ENCODE measurements at places on chromosomes 1 and 21.

- DNase-seq, result no peak
These were observed 2.9 kb upstream of the KIF17 start for GRCh38 chr1:20720631-20721091.

DNA sequence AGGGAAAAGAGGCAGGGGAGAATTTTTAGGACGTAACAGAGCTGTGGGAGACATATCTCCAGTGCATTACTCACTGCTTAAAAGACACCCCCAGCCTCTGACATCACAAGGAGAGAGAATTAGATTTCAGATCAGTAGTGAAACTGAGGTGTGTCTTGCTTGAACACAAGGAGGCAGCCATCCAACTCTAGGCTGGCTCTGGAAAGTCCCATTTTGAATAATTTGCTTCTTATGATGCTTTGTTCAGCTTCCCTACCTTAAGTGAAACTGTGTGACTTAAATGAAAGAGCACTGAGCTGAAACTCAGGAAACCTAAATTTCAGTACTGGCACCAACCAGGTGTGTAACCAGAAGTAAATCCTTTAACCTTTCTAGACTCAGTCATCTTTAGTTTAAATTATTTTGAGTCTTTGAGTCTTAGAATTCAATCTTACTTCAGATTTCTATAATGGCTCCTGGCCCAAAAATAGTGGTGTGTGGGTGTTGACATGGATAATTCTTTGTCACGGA, 251.6 kb upstream of the SGIP1 start:
- DNase-seq, result peak; percentile 23

DNA sequence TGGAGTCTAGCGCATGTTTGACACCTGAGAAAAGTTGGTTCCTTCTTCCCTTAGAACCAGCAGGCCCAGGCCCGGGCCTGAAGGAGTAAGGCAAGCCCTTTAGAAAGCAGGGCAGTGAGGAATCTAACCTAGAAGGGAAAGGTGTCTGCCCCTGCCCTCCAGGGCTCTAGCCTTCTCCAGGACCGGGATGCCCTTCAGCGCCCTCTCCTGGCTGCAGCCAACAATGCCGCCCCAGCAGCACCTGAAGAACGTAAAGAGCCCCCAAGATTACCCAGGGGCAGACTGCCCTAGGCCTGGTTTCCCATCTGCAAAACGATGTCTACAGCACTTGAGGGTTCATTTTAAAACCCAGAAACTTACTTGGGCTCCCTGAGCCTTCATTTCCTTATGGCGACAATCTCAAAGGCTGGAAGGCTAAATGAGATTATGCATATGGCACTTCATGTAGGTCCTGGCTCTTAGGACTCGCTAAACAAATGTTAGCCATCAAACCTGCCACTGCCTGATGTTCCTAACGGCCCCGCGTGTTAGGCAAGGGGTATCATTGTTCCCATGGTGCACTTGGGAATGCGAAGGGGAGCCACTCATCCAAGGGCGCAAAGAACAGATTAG, 106.7 kb upstream of the KLHDC7A start:
- DNase-seq, result peak; percentile 11

DNA sequence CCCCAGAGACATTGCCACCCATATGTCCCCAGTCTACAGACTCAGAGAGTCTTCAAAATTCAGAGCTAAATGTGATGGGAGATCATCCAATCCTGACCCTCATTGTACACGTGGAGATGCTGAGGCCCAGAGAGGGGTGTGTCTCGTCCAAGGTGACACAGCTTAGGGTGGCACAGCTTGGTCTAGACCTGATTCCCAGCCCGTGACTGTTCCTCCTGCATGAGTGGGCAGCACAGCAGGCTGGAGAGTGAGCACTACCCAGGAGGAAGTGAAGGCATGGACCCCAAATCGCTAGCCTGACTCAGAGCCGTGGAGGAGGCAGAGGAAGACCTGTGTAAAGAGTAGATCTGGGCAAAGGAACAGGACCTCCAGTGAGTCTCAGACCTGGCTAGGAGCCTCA, 16.4 kb downstream of the S100A7 start:
- no peak for DNase-seq

DNA sequence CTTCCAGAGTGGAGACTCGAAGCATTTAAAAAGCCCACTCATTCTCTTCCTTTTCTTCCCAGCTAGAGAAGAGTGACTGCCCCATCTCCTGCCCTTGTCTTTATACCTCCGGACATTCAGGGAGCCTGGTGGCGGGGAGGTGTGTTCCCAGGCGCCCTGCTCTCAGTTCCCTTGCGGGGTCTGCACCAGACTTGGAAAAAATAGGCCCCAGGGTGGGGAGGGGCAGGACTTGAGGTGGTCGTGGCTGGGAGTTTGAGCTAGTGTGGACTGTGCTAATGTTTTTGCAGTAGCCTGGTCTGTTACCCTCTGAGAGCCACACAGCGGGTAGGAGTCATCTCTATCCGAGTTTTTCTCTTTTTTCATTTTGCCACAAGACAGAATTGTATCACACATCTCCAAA, 139.1 kb downstream of the PEX14 start:
- DNase-seq, result no peak

GRCh38 chr1:247494767-247495166, 36.9 kb upstream of the OR2B11 start:
- DNase-seq, result peak; percentile 85

DNA sequence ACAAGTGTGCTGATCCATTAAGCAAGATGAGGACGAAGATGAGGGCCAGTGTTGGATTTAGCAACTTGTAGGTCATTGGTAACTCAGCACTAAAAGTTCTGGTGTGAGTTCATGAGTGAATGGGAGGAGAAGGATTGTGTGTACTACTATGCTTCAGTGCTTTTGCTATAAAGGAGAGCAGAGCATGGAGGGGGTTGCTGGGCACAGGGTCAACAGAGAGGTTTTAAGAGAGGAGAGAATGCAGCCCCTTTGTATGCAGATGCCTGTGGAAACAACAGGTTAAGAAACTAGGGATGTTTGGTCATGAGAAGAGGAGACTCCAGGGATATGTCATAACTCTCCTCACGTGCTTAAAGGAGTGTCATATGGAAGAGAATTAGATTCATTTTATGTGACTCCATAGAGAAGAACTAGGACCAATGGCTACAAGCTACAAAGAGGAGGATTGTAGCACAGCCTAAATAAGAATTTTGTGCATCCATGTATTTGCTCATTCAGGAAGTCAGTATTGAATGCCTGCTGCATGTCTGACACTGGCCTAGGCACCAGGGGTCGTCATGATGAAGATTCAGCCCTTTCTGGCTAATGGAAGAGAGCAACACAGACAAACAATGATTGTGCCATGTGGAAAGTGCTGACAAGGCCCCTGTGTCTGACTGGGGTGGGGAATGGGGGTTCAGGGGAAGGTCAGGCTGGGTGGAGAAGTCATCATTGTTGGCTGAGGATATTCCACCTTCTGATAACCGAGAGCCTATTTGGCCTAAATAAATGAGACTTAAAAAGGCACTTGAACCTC, 53.5 kb downstream of the KIRREL1 start:
- DNase-seq, result no peak

DNA sequence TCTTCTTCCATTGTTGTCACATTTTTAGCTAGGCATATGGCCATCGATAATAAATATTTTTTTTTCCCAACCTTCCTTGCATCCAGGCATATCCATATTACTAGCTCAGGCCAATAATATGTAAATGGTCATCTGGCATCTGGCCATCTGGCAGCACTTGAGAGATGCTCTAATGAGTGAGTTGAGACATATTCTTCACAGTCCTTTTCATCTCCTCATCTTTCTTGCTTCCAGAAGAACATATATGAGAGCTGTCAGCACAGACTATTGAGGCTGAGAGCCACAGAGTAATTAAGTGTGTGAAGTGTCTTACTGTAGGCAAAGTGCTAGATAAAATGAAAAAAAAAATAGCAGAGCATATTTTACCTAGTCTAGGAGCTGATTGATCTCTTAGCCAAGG, 628.4 kb upstream of the TMPRSS15 start:
- no peak for DNase-seq

GRCh38 chr21:25801217-25802014, 66.6 kb downstream of the GABPA start:
- peak; percentile 88 for DNase-seq

All from NB4 (cell line).